ENCODE measurements at places on chromosomes 1 and 21.

GRCh38 chr1:209416716-209417115 is 166.8 kb upstream of the CAMK1G start:
- DNase-seq = no peak

- no peak for DNase-seq
These were observed 314.7 kb downstream of the AMY1C start for GRCh38 chr1:104064399-104064798.

DNA sequence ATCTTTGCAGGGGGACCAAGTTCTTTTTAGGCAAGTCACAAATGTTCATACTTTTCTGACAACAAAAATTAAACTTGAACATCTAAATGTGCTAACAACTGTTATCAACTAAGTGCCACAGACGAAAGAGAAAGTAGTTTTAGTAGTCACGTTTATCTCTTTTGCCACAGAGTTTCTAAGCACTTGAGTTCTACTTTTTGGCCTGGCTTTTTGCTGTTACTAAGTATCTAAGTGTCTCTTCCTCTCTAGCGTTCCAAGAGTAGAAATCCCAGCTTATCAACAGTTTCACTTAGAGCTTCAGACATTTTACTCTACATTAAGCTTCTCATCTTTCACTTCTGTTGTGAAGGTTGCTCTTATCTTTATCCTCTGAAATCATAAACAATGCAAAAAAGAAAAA is 34.2 kb downstream of the GATAD2B start:
- DNase-seq = no peak

- DNase-seq = no peak
These were observed 85.4 kb upstream of the SLC25A33 start for GRCh38 chr1:9453779-9454418.

DNA sequence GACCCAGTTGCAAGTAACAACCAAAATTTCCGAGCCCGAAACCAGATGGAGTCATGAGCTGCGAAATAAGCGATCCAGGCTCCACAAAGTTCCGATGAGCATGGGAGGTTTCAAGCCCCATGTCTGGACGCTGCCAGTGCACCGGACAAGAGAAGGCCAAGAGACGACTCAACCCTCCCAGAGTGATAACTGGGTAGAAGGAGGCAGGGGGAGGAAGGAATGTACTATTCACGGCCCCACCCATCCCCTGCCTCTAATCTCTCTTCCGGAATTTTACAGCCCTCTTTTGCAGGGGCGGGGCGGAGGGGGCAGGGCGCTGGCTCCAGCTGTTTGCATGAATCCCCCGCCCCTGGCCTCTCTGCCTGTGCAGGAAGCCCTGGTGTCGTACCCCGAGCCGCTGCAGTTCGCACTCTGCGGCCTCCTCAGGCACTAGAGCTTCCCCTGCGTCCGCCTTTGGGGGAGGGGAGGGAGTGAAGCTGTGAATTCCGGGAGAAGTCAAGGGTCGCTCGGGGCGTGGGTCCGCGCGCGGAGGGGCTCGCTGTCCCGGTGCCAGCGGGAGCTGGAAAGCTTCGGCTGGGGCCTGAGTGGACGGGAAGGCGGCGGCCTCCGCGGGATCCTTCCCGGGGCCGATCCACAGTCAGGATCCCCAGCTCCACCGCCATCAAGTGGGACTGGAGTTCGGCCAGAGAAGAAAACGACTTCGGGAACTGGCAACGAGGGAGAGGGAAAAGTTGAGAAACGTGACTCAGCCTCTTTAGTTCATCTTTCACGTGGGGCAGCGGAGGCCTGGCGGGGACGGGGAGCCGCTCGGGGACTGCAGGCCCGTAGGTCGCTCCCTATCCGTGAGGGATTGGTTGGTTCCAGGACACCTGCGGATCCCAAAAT is 6.3 kb upstream of the PTP4A2 start:
- DNase-seq = no peak

DNA sequence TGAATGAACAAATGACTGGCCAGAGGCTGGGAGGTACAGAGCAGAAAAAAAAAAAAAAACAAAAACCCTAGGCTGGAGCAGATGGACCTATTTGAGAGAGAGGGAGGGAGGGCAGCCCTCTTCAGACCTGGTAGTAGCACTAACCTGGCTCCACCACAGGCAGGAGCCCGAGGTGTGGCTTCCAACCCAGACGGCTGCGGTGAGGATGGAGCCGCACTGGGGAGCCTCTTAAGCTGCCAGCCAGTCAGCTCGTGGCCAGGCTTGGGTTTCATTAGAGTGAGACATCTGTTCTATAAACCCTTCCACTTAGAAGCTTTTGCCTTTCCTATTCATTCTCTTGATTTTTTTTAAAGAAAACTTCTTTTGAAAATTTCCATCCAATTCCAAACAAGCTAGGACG is 16.8 kb downstream of the LGR6 start:
- DNase-seq = no peak

DNA sequence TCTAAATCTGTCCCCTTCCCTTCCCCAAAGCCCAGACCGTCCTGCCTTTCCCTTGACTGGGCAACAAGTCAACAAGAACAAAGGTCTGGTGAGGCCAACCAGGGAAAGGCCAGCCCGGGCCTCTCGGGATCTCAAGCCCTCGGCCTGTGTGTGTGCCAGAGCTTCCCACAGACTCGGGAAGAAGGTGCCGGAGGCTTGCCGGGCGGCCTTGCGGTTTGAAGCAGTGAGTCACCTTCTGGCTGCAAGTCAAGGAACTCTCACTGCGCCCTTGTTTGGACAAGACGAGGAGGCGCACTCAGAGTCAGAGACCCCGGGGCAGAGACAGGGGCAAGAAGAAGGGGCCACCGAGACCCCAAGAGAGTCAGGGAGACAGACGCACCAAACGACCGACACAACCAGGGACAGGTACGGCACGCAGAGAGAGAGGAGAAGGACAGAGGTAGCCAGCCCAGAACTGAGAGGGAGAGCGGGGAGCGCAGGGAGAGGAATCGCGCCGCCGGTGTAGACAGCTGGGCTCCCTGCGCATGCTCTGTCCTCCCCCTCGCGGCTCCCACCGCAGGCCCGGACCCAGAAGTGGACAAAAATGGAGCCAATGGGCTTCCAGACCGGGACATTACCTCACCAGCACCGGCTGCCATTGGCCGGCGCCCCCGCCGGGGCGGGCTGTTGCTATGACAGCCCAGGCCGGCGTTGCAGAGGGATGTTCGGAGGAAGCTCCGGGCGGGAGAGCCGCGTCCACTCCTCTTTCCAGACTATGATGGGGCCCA is 66.6 kb upstream of the LAPTM5 start:
- DNase-seq = peak; percentile 72

GRCh38 chr21:15967661-15968060 is 237.9 kb downstream of the USP25 start:
- DNase-seq = no peak

DNA sequence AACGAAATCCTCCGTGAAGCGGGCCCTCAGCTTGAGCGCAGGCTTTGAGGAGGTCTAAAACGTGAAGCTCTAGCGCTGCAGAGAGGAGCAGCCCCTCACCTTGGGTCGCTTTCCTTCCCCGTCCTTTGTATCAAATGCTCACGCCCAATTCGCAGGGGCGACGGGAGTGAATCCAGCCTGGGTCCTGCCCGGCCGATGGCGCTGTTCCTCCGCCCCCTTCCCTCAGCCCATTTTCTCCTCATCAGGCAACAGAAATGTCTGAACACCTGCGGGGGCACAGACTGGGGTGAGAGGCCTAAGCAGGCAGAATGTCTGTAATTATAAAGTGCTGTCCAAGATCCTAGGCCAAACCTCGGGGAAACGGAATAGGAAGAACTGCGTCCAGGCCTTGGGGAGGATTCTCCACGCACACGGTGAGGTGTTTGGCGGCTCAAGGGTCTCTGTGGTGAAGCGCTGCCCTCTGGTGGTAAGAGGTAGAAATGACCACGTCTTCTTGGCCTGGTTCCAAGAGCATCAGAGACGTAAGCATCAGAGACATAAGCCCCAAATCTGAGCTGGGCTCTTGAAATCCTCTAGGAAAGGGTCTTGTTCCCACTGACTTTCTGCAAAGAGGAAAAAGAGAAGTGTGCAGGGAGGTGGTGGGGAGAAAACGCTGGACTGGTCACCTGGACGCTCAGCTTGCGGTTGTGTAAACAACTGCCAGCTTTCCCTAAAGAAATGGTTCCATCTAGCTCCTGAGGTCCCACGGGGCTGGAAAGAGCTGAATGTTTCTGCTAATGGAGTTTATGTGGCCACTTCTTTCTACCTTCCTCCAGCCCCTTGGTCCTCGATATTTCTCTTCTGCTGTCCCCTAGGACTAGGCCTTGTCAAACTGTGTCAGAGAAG is 92.1 kb upstream of the CD53 start:
- DNase-seq = no peak

- no peak for DNase-seq
These were observed 30.0 kb downstream of the IARS2 start for GRCh38 chr1:220123889-220124288.

DNA sequence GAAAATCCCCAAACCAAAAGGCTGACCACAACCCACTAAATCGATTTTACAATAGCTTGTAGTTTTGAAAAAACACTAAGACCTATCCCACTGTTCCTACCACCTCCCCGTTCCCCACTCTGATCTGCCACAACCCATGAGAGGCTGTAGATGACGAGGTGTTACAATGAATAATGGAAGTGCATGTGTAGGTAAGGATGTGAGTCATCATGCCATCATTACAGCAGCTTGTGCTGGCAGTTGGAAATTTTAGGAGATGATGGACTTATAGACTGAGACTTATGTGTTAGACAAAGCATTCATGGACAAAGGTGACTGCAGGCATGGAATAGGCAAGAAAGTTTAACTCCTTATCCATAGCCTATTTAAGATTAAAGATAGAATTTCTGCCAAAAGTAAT is 184.7 kb upstream of the CACYBP start:
- DNase-seq = no peak

GRCh38 chr1:201044119-201044518 is 20.6 kb upstream of the KIF21B start:
- DNase-seq = no peak

GRCh38 chr1:91725989-91726721 is 159.8 kb downstream of the TGFBR3 start:
- no peak for DNase-seq

GRCh38 chr21:41439248-41439647 is 13.2 kb downstream of the MX1 start:
- DNase-seq = no peak

- no peak for DNase-seq
These were observed 91.7 kb upstream of the HIVEP3 start for GRCh38 chr1:42010381-42010780.

GRCh38 chr1:36761113-36761512 is 273.2 kb downstream of the GRIK3 start:
- no peak for DNase-seq

GRCh38 chr1:76677416-76678405 is 189.6 kb upstream of the ST6GALNAC5 start:
- no peak for DNase-seq

- DNase-seq = no peak
These were observed 9.5 kb upstream of the PADI3 start for GRCh38 chr1:17239420-17239819.

GRCh38 chr1:76659171-76659940 is 207.9 kb upstream of the ST6GALNAC5 start:
- no peak for DNase-seq

- no peak for DNase-seq
These were observed 12.2 kb downstream of the TMEM53 start for GRCh38 chr1:44661781-44662682.

DNA sequence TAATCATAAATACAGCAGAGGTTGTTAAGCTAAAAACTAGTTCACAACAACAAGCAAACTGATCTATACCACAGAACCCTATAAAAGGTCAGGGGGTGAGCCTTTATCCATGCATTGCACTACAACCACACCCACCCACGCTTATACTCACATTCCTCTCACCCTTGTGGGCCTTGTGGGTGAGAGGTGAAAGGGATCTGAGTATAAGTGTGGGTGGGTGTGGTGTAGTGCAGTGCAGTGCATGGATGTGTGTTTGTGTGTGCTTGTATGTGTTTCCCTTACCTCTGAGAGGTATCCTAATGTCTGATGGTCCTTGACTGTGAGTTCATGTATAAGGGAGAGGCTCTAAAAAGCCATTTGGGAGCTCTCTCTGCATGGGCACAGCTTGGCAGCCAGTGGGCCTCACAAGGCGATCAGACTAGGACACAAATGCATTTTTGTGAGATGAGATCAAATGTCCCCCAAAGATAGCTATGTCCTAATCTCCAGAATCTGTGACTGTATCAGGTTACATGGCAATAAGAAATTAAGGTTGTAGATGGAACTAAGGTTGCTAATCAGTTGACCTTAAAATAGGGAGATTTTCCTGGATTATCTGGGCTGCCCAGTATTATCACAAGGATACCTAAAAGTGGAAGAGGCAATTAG is 95.5 kb upstream of the DPT start:
- DNase-seq = no peak
